ENCODE measurements at places on chromosomes 1 and 21. TPM values are rescaled to one million over a fixed set of nuclear protein-coding genes. Genes with fewer than 3 reads are reported as not detected.

DNA sequence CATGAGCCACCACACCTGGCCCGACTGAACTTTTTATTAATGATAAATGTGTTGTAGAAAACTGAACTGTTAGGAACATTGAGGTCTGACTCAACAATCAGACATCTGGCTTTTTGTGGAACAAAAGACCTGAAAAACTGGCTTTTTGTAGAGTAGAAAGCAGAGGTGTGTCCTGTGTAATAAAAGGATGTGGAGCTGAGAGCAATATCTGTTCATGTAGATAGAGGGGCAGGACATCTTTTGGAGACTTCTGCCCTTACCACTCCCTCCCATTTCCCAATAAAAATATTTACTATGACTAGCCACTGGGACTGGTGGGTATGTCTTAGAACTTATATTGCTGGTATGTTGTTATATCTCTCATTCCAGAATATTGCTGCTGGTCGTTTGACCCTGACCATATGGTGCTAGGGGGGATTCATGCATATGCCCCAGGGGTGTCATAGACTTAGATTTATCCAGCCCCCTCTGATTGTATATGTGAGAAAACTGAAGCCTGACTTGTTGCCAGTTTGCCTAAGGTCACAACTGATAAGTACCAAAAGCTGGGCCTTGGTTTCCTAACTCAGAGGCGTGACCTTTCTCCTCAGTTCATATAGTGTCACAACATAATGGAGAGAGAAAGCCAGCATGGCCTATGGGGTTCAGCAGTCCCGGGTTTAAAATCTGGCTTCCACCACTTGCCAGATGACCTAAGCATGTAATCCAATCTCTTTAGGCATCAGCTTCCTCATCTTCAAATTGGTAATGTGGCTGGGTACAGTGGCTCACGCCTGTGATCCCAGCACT lies 33.5 kb upstream of the PIGV start:
- peaks cover 33% of the 10 kb centered on the region for H3K4me1 ChIP-seq
- no peak overlapping the region for H3K27ac ChIP-seq
- no peak for DNase-seq
- no peaks in the 10 kb centered on the region for H3K27me3 ChIP-seq
- no peak overlapping the region for H3K4me3 ChIP-seq

GRCh38 chr1:78427506-78427905 lies 63.3 kb upstream of the PTGFR start:
- DNase-seq, result no peak
- H3K27me3 ChIP-seq, result no peaks in the 10 kb centered on the region
- no peaks in the 10 kb centered on the region for H3K36me3 ChIP-seq
- H3K4me1 ChIP-seq, result no peaks in the 10 kb centered on the region

DNA sequence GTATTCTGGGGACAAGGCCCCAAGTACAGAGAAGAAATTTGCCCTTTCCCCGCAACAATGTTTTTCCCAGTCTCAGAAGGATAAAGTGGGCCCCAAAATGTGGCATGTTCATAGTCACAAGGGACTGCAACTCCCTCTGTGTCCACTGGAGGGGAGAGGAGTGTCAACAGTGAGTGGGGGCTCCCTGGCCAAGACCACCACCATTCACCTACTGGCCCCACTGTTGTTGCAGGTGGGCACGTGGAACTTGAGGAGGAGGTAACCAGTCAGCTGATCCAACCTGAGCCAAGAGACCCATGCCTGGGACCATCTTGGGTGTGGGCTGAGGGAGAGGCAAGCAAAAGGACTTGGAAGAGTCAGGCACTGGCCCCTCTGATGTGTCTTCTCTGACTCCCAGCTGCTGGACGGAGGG lies 777 bp downstream of the NUDT17 start:
- H3K27me3 ChIP-seq, result no peaks in the 10 kb centered on the region
- peaks cover 15% of the 10 kb centered on the region for H3K36me3 ChIP-seq
- H3K4me3 ChIP-seq, result peak overlapping the region; percentile 75
- DNase-seq, result no peak
- H3K27ac ChIP-seq, result peak overlapping the region; percentile 68

DNA sequence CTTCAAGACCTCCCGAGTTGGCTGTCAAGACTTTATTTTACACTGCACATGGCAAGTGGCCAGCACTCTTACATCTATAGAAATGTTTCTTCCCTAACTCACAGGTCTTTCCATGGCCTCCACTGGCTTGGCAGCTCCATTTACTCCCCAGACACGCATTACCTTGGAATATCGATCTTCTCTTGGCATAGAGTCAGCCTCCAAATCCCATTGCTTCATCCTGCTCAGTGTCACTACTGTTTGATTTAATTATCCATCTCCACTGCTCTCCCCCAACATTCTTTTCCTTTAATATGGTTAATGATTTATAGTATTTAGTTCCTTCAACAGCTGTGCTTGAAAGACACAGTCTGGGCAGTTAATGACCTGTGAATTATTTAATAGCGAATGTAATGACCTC lies 241.2 kb upstream of the MAP1LC3C start:
- H3K27me3 ChIP-seq, result no peaks in the 10 kb centered on the region
- no peak overlapping the region for H3K4me3 ChIP-seq
- no peaks in the 10 kb centered on the region for H3K36me3 ChIP-seq
- no peak for DNase-seq
- no peak overlapping the region for H3K27ac ChIP-seq

DNA sequence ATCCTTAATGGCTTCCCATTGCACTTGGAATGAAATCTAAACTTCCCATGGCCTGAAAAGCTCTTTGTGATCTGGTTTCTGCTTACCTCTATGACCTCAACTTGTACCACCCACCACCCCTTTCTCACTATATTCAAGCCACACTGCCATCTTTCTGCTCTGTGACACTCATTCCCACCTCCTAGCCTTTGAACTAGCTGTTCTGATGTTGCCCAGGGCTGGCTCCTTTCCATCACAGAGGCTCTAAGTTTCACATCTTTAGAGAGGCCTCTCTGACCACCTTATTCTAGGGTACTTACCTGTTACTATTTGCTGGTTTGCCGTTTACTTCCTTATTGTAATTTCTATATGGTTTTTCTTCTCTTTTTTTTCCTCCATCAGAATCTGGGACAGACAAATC lies 4.2 kb downstream of the MPZL1 start:
- H3K27ac ChIP-seq, result no peak overlapping the region
- H3K4me1 ChIP-seq, result peaks cover 14% of the 10 kb centered on the region
- no peaks in the 10 kb centered on the region for H3K36me3 ChIP-seq
- no peak for DNase-seq
- H3K27me3 ChIP-seq, result no peaks in the 10 kb centered on the region

GRCh38 chr1:22252251-22252650 lies 109.4 kb upstream of the WNT4 start:
- H3K4me3 ChIP-seq, result no peak overlapping the region
- no peak for DNase-seq

GRCh38 chr1:158049853-158050252 lies 56.4 kb downstream of the KIRREL1 start:
- no peak for DNase-seq
- no peak overlapping the region for H3K27ac ChIP-seq
- no peak overlapping the region for H3K4me3 ChIP-seq
- no peaks in the 10 kb centered on the region for H3K27me3 ChIP-seq
- H3K36me3 ChIP-seq, result no peaks in the 10 kb centered on the region
- no peaks in the 10 kb centered on the region for H3K4me1 ChIP-seq

- H3K27me3 ChIP-seq, result no peaks in the 10 kb centered on the region
- DNase-seq, result no peak
- no peak overlapping the region for H3K27ac ChIP-seq
- H3K4me3 ChIP-seq, result no peak overlapping the region
These were observed 25.3 kb upstream of the RCAN3 start for GRCh38 chr1:24477309-24477708.

GRCh38 chr1:20947409-20947808 lies 160.3 kb upstream of the HP1BP3 start:
- H3K4me3 ChIP-seq, result no peak overlapping the region
- H3K36me3 ChIP-seq, result no peaks in the 10 kb centered on the region
- no peaks in the 10 kb centered on the region for H3K4me1 ChIP-seq
- H3K27ac ChIP-seq, result no peak overlapping the region
- H3K27me3 ChIP-seq, result no peaks in the 10 kb centered on the region

GRCh38 chr1:222047366-222047765 lies 305.5 kb upstream of the DUSP10 start:
- no peaks in the 10 kb centered on the region for H3K27me3 ChIP-seq
- DNase-seq, result no peak
- H3K4me1 ChIP-seq, result no peaks in the 10 kb centered on the region
- H3K36me3 ChIP-seq, result no peaks in the 10 kb centered on the region
- no peak overlapping the region for H3K4me3 ChIP-seq

DNA sequence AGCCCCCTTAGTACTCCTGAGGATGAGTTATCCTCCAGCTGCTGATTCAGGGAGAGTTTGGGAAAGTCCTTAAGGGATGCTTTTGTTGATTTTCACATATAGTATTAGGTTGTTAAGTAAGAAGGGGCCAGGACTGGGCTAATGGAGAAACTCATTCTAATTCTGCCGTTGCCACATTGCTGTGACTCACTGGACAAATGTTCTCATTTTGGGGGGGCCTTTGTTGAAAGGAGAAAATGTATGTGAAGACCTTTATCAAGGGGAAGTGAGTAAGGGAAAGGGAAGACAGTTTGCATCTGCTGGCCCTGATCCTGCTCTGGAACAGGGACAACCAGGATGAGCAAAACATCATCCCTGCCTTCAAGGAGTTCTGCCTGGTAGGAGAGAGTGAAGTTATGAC lies 123.2 kb upstream of the FGGY start:
- H3K4me1 ChIP-seq, result no peaks in the 10 kb centered on the region
- H3K36me3 ChIP-seq, result no peaks in the 10 kb centered on the region
- H3K4me3 ChIP-seq, result no peak overlapping the region
- H3K27ac ChIP-seq, result no peak overlapping the region
- DNase-seq, result no peak

- DNase-seq, result no peak
- no peak overlapping the region for H3K4me3 ChIP-seq
- H3K4me1 ChIP-seq, result no peaks in the 10 kb centered on the region
- no peak overlapping the region for H3K27ac ChIP-seq
- no peaks in the 10 kb centered on the region for H3K27me3 ChIP-seq
These were observed 91.6 kb upstream of the CAMK1G start for GRCh38 chr1:209491897-209492296.

GRCh38 chr1:231187571-231187970 lies 25.7 kb downstream of the TRIM67 start:
- no peak overlapping the region for H3K27ac ChIP-seq
- DNase-seq, result no peak
- no peaks in the 10 kb centered on the region for H3K4me1 ChIP-seq
- no peaks in the 10 kb centered on the region for H3K27me3 ChIP-seq
- no peaks in the 10 kb centered on the region for H3K36me3 ChIP-seq

DNA sequence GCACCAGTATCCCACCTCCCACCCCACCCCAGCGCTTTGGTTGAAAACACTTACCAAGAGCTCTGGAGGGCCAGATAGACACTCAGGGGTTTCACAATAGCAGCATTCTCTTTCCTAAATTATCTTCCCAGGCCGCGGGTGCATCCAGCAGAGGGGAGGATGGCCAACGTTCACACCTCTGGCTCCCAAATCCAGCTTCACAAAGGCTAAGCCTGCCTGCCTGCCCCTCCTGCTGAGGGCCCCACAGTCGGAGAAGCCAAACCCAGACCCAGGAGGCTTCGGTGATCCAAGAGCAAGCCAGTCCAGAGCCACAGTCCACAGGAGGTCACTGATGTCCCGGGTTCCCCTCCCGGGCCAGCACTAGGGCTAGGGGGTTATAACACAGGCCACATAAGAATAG lies 231.9 kb downstream of the TRABD2B start:
- H3K36me3 ChIP-seq, result no peaks in the 10 kb centered on the region
- DNase-seq, result no peak
- H3K4me3 ChIP-seq, result no peak overlapping the region
- H3K4me1 ChIP-seq, result no peaks in the 10 kb centered on the region
- H3K27me3 ChIP-seq, result no peaks in the 10 kb centered on the region
- H3K27ac ChIP-seq, result no peak overlapping the region

GRCh38 chr1:1430114-1430982 lies 5.1 kb upstream of the VWA1 start:
- no peaks in the 10 kb centered on the region for H3K36me3 ChIP-seq
- no peak for DNase-seq
- H3K27ac ChIP-seq, result no peak overlapping the region
- H3K27me3 ChIP-seq, result peaks cover 8% of the 10 kb centered on the region

DNA sequence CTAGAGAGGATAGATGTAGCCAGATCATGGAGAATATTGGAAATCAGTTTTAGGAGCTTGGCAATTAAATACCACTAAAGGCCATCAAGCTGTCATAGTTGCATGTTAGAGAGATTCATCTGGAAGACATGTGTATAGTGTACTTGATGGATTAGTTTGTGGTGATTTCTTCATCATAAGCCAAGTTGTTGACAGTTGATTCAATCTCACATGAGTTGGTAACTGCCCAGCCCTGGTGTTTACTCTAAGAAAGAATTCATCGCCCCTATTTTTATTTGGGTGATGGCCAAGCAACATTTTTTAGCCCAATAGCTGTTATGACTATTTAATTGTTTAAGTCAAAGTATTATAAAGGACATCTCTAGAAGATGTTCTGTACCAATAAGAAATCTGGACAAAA lies 737.6 kb downstream of the PLA2G4A start:
- no peaks in the 10 kb centered on the region for H3K4me1 ChIP-seq
- DNase-seq, result no peak
- H3K36me3 ChIP-seq, result no peaks in the 10 kb centered on the region
- H3K4me3 ChIP-seq, result no peak overlapping the region
- H3K27ac ChIP-seq, result no peak overlapping the region

GRCh38 chr1:115275216-115275615 lies 62.8 kb downstream of the NGF start:
- no peak overlapping the region for H3K4me3 ChIP-seq
- no peak for DNase-seq
- no peaks in the 10 kb centered on the region for H3K27me3 ChIP-seq
- H3K27ac ChIP-seq, result no peak overlapping the region
- H3K36me3 ChIP-seq, result no peaks in the 10 kb centered on the region

GRCh38 chr1:178599087-178599486 lies 86.2 kb downstream of the TEX35 start:
- H3K27me3 ChIP-seq, result no peaks in the 10 kb centered on the region
- no peak overlapping the region for H3K4me3 ChIP-seq
- no peaks in the 10 kb centered on the region for H3K36me3 ChIP-seq
- DNase-seq, result no peak
- H3K27ac ChIP-seq, result no peak overlapping the region
- H3K4me1 ChIP-seq, result no peaks in the 10 kb centered on the region

GRCh38 chr1:207873055-207873890 lies 37.7 kb downstream of the CD34 start:
- no peaks in the 10 kb centered on the region for H3K27me3 ChIP-seq
- H3K27ac ChIP-seq, result no peak overlapping the region
- no peaks in the 10 kb centered on the region for H3K36me3 ChIP-seq
- DNase-seq, result no peak
- peak overlapping the region; percentile 46 for H3K4me3 ChIP-seq
- H3K4me1 ChIP-seq, result peaks cover 53% of the 10 kb centered on the region

- DNase-seq, result no peak
- H3K4me3 ChIP-seq, result peak overlapping the region; percentile 6
- H3K27ac ChIP-seq, result no peak overlapping the region
These were observed 233.4 kb upstream of the FGGY start for GRCh38 chr1:59063501-59063900.

Gene RAP1A
- total RNA-seq, result 252 TPM

Gene CFHR3
- not detected for total RNA-seq

Gene FCGR2B
- 0.33 TPM for total RNA-seq

Gene CELA3B
- total RNA-seq, result not detected

Gene FNDC10
- 3.1 TPM for total RNA-seq

Gene AUNIP
- total RNA-seq, result 7.3 TPM

Gene C8A
- total RNA-seq, result not detected

Gene TINAGL1
- total RNA-seq, result not detected
